ENCODE measurements at places on chromosomes 6 and 20.
A peak's percentile ranks its signal among the peaks of the same experiment; 100 is the strongest.

- no peak for DNase-seq
These were observed 831.2 kb downstream of the KIF16B start for GRCh38 chr20:15742087-15742486.

GRCh38 chr20:35974256-35974655 lies 5.9 kb downstream of the CNBD2 start:
- DNase-seq, result no peak

DNA sequence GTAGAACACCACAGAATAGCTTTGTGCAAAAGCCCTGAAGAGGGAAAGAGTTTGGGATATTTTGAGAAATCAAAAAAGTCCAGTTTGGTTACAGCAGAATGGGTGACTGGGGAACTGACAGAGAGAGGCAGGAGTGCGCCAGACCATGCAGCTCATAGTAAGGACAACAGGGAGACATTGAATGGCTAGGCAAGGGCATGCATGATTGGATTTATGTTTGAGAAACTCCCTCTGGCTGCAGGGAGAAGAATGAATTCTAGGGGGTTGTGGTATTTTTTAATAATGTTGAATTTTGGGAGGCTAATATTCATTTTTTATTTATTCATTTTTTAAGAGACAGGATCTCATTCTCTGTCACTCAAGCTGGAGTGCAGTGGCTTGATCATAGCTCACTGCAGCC lies 49.9 kb downstream of the TGM2 start:
- no peak for DNase-seq

DNA sequence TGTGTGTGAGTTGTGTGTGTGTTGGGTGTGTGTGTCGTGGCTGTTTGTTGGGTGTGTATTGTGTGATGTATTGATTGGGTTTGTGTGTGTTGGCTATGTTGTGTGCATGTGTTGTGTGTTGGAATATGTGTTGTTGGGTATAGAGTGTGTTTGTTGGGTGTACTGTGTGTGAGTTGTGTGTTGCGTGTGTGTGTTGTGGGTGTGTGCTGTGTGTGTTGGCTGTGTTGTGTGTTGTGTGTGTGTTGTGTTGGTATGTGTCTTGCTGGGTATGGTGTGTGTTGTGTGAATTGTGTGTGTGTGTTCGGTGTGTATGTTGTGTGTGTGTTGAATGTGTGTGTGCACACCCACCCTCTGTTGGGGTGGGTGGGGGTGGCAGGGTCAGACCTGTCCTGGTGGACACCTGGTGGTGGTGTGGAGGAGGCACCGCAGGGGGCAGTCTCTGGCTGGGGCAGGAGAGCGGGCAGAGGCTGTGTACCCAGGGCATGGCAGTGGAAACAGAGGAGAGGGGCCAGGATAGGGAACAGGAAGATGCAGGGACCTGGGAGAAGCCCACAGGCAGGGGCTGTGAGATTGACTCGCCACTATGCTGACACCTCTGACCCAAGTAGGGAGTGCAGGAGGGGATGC lies 25.5 kb upstream of the PXDC1 start:
- no peak for DNase-seq

DNA sequence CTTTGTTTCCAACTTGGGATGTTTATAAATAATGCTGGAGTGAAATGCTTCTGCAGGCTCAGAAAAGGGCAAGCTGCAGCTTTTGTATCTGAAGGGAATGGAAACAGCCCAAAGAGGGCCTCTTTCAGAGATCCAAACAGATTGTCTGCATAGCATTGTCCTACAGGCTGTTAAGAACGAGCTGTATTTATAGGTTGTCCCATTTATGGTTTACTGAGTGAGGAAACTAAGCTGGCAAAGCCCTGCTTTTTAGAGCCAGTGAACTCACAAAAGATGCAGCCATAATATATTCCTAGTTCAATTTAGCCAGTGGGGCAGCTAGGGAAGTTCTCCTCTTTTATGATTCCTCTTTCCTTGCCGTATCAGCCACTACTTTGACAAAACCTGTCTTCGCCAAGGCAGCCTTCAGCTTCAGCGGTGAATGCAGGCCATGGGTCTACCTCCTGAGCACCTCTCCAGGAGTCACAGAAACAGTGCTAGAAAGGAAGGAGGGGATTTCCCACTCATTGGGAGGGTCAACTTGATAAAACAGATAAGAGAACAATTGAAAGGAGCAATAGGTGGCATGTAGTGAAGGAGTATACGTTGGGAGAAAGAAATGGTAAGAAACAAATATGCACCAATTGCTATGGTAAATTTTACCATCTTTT lies 15.0 kb downstream of the KIAA0319 start:
- no peak for DNase-seq

GRCh38 chr6:105990151-105990550 lies 96.0 kb upstream of the PRDM1 start:
- DNase-seq, result no peak

DNA sequence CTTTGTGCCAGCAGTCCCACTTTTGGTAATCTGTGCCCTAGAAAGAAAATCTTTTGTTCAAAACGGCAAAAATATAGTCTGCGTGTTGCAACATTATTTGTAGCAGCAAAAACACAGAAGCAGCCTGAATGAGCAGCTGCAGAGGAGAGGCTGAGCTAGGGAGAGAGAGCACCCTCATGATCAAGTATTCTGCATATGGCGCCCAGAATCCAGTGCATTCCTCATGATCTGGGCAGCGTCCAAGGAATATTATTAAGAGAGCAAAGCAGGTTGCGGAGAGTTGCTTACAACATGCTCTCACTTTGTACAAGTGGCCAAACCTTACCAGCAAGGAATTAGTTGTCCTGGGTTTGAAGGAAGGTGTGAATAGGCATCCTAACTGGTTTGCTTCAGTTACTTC lies 25.9 kb downstream of the KIZ start:
- DNase-seq, result no peak

GRCh38 chr6:149458196-149458595 lies 26.6 kb downstream of the ZC3H12D start:
- no peak for DNase-seq

DNA sequence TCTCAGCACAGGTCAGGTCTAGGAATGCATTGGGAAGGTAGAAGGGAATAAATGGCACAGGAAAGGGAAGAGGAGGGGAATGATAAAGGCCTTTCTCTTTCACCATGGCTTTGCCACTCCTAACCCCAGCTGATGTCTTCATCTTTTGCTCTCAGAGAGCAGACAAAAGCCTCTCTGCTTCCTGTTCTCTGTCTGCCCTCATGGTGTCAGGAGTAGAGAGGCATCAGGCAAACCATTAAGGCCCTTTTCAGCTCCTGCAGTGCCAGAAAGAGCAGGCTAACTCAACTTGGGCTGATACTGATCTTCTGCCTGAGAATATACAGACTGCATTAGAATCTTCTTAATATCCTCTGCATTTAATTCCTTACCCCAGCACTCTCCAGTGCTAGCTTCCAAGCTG lies 48.0 kb upstream of the STXBP5 start:
- DNase-seq, result no peak

DNA sequence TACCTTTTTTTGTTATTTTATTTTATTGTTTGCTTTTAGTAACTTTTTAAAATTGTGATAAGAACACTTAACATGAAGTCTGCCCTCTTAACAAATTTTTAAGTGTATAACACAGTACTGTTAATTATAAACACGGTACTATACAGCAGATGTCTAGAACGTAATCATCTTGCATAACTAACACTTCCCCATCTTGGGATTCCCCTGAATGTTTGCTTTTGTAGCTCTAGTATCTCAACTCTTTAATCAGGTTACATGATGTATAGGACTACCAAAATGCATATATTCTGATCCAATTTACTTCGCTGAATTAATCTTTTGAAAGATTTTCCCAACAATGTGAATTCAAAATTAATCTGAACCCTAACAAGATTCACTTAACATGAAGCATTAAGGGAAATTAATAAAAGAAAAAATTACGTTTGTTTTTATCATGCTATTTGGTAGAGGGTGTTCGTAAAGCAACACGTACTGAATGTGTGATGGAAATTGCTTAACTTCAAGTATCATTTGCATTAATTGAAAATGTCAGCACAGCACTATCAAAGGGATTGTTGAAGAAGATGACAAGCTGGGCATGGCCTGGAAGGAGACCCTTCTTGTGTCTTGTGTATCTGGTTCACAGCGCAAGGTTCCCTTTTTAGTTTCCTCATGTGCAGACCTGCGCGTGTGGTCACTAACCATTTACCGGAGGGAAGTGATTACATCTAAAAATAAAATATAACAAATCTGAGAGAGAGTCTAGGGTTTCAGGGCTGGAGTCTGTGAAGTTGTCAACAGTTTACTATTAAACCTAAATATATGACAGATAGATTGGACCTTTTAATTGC lies 15.2 kb downstream of the COL19A1 start:
- no peak for DNase-seq

DNA sequence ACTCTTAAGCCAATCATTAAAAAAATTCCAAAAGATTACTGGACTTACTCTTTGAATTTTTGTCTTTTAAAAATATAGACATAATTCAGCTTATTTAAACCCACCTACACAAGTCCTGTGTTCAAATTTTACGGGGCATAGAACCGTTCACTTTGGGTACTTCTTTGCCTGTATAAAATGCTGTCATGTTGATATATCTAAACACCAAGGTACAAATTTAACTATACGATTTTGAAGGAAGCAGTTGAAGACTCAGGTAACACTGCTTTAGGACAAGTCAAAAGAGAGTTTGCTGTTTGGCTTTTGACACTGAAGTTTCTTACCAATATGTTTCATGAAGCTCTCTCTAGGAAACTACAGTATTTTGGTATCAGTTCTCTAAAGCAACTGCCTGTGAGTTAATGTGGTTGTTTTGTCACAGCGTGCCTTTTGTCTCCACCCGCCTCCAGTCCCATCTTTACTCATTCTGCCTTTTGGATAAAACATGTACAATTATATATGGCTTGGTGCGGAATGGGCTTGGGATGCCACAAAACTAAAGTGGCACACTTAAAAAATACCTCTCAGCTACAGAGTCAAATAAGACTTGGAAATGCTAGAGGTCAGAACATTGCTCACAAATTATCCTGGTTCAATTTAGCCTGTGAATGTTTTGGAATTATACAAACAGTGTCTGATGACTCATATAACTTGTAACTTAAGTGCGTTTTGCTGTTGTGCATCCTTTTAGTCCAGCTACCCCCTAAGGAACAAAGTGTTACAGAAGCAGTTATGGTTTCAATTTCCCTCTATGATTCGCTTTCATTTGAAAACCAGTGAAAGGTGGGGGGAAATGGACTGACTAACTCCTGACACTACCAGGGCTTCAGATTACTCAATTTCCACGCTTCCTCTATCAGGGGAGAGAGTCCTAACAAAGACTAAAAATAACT lies 38.7 kb downstream of the RGS17 start:
- DNase-seq, result peak; percentile 44

DNA sequence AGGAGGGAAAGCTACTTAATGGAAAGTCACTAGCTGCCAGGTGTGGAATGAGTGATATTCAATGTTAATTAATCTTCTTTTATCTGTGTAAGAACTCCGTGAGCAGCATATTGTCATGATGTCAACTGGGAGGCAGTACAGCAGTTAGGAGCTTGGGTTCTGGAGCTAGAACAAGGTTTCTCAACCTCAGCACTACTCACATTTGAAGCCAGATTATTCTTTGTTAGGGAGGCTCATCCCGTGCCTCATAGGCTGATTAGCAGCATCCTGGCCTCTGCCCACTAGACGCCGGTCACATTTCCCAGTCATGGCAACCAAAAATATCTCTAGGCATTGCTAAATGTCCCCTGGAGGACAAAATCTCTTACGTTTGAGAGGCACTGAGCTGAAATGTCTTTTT lies 41.2 kb downstream of the BCAS1 start:
- no peak for DNase-seq

- DNase-seq, result no peak
These were observed 754.0 kb upstream of the ADGRB3 start for GRCh38 chr6:67880939-67881705.

GRCh38 chr20:4064144-4064909 lies 49.0 kb upstream of the RNF24 start:
- peak; percentile 96 for DNase-seq

DNA sequence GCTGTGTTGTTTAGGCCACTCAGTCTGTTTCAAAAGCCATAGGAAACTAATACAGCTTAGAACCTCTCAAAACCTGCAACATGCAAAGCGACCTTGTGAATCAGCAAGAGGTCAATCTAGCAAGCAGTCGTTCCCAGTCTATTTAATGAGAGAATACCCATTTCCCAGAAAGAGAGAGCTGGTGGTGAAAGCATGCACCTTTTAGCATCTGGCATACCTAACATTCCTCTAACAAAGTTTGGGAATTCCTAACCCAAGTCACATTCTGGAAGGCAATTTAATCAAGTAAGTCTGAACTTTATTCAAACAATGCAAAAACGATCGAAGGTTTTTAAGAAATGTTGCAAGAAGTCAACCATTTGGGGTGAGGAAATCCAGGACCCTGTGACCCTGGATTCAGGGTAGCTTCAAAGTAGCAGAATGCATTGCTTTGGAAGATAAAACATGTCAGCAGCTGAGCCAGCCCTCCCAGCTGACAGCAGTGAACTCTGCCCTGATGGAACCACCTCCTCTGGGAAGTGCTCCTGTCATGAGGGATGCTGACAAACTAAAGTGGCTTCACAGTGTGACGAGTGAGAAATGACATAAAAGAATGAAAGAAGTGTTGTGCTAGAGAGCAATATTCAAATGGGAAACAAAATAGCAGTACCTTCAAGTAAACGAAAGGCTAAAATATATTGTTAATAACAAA lies 104.8 kb downstream of the GMDS start:
- DNase-seq, result no peak

GRCh38 chr6:11722220-11722619 lies 56.4 kb downstream of the ADTRP start:
- DNase-seq, result no peak

DNA sequence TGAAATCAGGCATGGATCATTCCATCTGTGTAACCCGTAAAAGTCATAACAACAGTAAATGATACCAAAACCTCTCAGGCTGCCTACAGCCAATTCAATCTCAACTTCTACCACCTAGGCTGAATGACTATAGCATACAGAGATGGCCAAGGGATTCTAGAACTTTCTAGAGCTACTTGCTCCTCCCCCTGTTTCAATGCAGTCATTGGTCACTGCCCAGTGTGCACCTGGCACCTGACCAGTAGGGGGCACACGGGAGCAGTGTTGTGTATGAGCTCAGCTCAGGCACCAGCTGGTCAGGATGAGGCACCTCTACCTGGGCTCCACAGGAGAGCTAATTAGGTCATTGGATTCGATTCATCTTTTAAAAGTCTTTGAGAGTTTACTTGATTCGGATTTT lies 86.2 kb downstream of the PLEKHG1 start:
- no peak for DNase-seq

DNA sequence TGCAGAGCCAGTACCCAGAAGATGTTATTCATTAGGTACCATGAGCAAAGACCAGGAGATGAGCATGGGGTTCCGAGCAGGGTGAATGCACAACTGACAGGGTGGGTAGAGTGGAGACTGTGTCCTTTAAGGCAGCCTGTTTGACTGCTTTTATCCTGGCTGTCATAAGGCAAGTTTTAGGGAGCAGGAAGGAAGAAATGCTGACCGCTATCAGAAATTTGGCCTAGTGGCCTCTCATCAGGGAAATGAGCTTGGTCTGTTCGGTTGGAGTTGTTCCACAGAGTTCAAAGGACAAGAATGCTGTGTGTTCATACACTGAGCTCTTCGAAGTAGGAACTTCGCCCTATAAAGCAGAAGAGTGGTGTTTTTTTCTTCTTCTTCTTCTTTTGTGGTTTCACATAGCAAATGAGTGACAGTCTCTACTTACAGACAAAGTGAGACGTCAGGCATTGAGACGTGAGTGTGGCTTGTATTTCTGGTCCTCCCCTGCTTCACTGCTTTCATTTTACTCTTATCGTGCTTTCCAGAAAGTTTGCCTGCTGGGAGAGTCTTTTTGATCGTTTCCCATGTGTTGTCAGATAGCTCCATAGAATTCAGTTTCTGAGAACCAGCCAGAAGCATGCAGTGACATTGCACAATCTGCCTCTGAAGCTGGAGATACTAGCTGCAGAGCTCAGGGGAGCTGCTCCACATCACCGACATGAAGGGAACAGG lies at the start of gene CASS4:
Gene CASS4 (plus strand): TSS at position 502 of the 714 bp plus-strand sequence. CDS start 199 bp downstream, at position 701.
- DNase-seq, result peak; percentile 42
